Activated T-helper 17 cell treated with anti-CD3 and anti-CD28 coated beads, Interleukin-2, amount 50 U/mL, for 72 hours (primary cell): ENCODE measurements at places on chromosomes 7 and 10. TPM values are rescaled to one million over a fixed set of nuclear protein-coding genes. Genes with fewer than 3 reads are reported as not detected.

The BICC1 gene
- total RNA-seq: 0.05 TPM

- no peak for ATAC-seq
Observed at GRCh38 chr7:106570948-106571418, 90.0 kb downstream of the CCDC71L start.

DNA sequence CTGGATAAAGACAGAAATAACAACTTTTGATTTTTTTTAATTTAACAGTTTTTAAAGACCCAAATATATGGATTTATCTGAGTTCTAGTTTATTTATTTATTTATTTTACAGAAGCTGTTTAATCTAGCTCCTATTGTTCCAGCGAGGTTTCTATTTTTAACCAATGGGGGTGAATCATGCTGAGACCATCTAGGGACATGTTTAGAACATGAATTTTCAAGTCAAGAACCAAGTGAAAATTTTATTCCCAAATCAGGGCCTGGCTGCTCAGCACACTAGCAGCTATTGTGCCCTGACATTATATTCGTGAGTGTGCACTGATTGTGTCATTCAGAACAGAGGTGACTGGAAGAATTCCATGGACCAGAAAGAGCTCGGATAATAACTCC, 24.6 kb upstream of the MPP7 start:
- no peak for ATAC-seq

The ZNF239 gene
- total RNA-seq: 1.8 TPM

GRCh38 chr7:50205011-50205410, 99.5 kb upstream of the IKZF1 start:
- no peak for ATAC-seq

GRCh38 chr10:127679642-127680255, 57.2 kb upstream of the FOXI2 start:
- no peak for ATAC-seq

DNA sequence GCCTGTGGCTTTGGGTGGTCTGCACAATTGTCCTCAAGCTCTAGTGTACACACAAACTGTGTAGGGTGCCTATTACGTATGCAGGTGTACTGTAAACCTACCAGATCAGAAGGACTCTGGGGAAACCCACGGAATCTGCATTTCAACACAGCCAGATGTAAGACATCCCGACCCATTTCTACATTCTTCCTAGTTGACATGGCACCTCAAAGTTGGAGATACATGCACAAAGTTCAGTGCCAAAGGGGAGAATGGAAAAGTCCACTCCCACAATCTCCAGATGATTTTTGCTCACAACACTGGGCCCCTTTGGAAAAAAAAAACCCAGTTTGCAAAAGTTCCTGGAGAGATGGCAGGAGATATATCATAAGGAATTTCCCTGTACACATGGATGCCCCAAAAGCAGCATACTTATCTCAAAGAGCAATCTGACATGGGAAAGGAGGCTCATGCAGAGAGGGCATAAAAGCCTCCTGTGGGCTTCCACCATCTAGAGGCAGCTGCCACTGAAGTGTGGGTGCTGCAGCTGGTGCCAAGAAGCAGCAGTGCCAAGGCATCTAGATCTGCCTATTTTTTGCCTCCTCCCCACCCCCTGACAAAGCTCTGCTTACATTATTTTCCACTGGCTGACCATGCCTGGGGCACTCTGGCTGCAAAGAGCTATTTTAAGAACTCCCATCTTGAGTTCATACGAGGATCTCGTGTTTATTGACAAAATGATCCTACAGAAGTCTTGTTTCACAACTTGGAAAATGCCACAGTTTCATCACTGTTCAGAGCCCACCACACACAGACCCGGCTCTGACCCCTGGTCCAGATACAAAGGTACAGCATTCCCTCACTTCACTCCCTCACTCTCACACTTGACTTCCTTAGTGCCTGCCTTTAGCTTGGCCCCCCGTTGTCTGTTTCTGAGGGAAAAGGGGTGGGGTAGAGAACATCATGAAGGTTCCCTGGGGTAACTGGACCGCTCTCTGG, 12.9 kb downstream of the TECTB start:
- ATAC-seq: no peak
